Breast epithelium (tissue), 4 donors: ENCODE measurements at places on chromosomes 16 and 17. TPM values are rescaled to one million over a fixed set of nuclear protein-coding genes. Genes with fewer than 3 reads are reported as not detected.

HYDIN gene
- total RNA-seq, result 4.9 TPM

LGALS9B gene
- total RNA-seq, result 0.33 TPM

CACNA1H gene
- 1.6 TPM for total RNA-seq

YPEL2 gene
- total RNA-seq, result 33.2 TPM

MYL4 gene
- total RNA-seq, result not detected

ZDHHC1 gene
- total RNA-seq, result 20.3 TPM

DNA sequence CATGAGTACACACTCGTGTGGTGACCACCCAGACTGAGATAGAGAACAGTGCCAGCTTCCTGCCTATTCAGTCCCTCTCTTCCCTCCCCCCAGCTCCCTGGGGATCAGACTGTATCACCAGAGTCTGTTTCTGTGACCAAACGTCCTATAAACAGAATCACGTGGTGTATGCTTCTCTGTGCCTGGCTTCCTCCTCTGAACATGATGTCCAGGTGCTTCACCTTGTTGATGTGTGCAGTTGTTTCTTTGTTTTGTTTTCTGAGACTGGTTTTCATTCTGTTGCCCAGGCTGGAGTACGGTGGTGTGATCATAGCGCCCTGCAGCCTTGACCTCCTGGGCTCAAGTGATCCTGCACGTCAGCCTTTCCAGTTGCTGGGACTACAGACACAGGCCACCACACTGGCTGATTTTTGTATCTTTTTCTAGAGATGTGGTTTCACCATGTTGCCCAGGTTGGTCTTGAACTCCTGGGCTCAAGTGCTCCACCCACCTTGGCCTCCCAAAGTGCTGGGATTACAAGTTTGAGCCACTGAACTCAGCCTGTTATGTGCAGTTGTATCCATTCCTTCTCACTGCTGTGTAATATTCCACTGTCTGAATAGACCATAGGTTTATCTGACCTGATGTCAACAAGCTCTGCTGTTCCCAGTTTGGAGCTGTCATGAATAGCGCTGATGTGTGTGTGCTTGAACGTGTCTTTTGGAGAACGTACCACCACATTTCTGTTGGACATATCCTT, 28.9 kb upstream of the PRM1 start:
- no peak for DNase-seq

DNA sequence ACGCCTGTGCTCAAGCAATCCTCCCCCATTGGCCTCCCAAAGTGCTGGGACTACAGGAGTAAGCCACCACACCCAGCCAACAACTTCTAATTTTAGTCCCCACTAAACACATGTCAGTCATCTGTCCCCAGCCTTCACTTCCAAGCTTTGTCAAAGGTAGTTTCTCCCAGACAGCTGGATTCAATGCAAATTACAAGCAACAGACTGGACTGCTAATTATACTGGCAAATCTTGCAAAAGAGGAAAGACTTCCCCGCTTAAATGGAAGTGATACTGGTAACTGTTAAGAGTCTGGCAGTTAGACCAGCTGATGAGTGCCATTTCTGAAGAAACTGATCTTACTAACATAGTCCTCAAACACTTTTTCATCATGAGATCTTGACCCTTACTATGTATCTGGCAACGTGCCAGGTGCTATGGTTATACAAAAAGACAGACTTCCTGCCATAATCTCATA, 8.2 kb upstream of the GGA2 start:
- no peak for DNase-seq

- no peak for DNase-seq
These were observed 825 bp downstream of the BLMH start for GRCh38 chr17:30290696-30291542.

DNA sequence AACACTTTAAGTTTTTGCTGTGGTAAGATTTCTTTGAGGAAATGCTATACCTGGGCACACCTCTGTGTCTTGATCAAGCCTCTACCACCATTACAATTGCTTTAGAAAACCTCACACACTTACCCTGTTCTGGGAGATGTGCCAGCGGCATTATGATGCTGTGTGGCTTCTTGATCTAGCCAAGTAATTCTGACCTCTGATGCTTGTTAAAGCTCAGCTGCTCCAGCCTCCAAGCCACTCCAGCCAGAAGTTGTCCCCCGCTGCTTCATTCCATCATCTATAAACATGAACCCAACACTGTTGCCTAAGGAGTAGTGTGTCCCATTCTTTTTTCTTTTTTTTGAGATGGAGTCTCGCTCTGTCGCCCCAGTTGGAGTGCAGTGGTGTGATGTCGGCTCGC, 60.1 kb downstream of the CYLD start:
- no peak for DNase-seq

- no peak for DNase-seq
These were observed 58.8 kb downstream of the CDH13 start for GRCh38 chr16:82685526-82685925.

DNA sequence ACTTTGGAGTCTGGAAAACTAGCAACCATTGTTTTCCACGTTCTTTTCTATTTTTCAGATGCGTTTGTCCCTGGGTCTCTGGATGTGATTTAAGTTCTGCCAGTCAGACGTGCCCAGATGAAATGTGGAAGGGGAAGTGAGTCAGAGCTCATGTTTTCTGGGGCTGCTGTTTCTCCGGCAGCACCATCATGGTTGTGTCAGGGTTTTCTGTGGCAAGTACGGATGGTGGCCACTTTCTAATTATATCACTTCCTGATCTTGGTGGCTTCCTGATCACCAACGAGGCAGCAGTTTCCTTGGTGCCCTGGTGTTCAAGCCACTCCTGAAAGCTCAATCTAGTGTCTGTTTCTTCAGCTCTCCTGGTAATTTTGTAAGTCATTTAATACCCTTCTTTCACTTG, 31.4 kb upstream of the PMFBP1 start:
- DNase-seq, result no peak

GRCh38 chr16:84194470-84195200, 3.7 kb downstream of the ADAD2 start:
- no peak for DNase-seq

DNA sequence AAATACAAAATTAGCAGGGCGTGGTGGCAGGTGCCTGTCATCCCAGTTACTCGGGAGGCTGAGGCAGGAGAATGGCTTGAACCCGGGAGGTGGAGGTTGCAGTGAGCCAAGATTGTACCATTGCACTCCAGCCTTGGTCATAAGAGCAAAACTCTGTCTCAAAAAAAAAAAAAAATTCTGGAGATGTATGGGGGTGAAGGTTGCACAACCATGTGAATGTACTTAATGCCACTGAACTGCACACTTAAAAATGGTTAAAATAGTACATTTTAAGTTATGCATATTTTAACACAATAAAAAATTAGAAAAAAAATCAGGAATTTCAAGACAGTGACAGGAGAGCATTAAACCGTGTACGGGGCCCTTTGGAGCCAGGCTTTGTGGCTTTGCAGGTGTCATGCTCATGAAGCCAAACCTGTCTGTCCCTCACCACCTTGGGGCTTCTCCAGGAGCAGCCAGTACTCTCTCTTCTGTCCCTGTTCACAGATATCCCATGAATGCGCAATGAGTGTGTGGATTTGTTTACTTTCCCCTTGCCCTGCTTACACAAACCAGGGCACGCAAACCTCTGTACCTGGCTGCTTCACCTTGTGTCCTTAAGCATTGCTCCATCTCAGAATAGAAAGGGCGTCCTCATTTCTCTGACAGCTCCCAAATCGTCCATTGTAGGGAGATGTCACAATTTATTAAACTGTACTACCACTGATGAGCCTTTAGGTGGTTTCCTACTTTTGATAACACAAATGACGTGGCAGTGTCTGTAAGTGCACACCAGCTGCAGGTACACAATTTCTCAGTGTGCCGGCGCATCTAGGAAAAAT, 58.2 kb upstream of the CBX4 start:
- DNase-seq, result peak; percentile 50

- DNase-seq, result no peak
These were observed 9.2 kb downstream of the RGS11 start for GRCh38 chr16:266258-267164.

GRCh38 chr17:76716146-76716838, 5.5 kb upstream of the MXRA7 start:
- DNase-seq, result no peak

DNA sequence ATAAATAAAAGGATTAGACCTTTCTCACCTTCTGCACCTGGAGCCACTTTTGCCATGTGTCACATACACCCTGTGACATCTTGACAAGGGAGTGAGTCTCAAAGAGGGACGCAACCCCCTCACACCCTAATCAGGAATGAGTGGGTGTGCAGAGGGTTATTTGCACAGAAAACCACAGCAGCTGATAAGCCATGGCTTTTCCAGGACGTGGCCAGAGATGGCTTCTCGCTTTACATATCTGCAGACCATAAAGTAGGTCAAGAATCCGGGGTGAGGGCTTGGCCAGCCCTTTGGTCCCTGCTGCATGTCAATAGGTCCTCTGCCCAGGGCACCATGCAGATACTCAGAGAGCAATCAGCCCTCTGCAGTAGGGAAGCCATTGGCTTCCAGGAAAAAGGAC, 2.4 kb upstream of the CD300LF start:
- DNase-seq, result no peak

DNA sequence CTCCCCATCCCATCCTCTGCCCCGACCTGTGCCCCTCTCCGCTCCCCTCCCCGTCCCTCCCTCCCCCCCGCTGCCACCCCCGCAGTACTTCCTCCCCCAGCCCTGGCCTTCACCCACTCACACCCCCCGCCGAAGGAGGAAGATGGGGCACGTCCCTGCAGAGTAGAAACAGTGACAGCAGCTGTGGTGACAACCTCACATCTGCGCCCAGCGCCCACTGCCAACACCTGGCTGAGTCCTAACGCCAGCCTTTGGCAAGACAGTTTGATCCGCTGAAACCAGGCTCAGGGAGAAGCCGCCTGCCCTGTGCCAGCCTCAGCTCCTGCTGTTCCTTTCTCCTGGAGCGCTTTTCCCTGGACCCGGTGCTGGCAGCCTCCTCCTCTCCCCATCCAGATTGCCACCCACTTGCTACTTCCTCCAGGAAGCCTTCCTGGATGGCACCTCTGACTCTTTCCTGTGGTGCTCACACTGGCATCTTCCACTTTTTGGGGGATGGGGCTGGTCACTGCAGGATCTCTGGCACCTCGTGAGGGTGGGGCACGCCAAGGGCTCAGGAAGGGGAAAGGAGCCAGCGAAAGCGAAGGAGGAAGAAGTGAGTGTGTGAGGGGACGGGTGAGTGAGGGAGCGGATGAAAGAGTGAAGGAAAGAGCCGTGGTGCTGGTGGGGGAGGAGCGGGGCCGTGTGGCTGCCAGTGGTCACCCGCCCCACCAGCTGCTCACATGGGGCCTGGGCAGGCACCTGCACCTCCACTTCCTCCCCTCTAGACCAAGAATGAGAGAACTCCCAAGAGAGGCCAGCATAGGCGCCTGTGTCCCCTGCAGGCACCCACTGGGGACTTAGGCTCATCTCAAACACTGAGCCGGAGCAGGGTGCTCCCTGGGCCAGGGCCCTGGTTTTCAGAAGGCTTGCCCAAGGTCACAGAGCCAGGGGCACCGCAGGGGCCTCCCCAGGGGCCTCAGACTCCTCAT, 27.0 kb downstream of the ZFPM1 start:
- DNase-seq, result no peak

GRCh38 chr17:43543300-43543699, 2.8 kb downstream of the ETV4 start:
- DNase-seq, result no peak

GRCh38 chr17:55023626-55024025, 55.1 kb downstream of the STXBP4 start:
- DNase-seq, result no peak

- no peak for DNase-seq
These were observed 11.7 kb downstream of the ABCC1 start for GRCh38 chr16:15961060-15961511.

DNA sequence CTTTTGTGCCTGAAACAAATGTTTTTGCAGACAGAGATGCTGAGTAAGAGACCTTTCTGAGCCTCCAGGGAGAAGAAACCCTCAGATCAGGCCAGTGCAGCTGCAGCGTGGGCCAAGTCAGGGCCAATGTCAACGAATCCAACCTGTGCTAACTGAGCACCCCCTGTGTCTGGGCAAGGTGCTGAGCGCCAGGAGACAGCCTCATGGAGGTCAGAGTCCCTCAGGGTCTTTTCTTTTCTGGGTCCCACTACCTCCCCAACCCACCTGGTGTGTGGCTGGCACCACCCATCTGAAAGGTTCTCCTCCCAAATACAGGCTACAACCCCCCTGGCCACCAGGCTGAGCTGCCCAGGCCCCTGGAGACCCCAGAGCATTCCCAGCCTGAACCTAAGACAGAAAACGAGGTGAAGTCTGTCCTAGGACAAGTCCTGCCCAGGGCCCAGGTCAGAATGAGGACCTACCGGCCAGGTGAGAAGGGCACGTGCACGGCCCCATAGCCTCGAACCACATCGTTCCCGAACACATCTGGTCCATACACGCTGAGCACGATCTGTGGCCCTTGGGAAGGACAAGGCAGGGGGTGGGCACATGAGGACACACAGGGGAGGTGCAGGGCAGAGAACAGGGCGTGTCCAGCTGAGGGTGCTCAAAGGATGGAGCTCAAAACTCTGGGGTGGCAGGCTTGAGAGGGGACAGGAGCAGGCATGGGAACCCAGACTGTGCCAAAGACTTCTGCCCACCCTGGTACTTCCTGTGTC, 15.0 kb downstream of the B9D1 start:
- DNase-seq, result no peak

DNA sequence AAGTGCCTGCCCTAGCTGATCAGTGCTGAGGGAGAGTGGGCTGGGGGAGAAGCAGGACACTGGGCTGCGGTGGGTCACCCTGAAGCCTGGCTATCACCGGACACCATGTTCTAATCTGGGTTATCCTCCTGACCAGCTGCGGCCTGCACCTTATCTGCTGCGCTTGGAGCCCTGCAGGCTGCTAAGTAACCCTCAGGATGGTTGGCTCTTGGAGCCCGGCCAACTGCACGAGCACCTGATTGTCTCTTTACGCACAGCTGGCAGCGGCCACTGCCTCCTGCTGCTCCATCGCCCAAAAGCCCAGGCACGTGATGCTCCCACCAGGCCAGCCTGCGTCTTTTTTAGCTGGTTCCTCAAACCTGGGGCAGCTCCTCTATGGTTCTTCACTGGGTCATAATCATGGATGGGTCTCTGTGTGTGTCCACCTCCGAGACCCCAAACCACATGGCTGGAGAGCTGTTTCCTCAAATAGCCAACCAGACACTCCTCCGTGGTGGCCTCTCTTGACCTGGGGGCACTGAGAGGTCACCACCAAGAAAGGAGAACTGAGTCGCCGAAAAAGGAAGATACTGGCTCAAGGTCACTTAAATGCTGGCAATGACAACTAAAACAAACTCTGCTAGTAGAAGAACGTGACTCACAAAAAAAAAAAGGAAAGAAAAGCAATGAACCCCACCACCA, 21.7 kb downstream of the SPHK1 start:
- no peak for DNase-seq

DNA sequence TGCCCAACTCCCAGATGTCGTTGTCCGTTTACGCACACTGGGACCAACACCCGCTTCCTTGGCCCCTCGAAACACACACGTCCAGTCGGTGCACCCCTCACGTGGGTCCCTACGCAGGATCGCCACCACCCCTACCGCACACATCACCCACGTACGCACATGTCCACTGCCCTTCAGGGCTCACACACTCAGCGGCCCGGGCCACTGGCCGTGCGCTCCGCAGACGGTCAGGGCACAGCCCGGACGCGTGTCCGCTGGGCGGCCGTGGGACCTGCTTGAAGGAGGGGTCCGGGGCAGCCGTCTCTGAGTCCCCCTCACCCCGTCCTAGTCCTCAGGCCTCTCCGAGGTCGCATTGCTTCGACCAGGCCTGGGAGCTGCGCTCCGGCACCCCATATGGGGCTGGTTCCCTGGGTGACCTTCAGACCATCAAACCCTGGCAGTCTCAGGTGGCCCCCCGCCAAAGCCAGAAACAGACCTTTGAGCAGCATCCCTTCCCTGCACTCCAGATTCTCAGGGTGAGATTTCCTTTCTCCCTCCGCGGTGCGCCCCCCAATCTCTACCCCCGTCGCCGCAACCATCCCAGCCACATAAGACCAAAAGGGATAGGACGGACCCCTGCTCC, 914 bp upstream of the GPRC5B start:
- no peak for DNase-seq
